Ovary (tissue), 10 donors: ENCODE measurements at places on chromosomes 7 and 10.

GRCh38 chr10:26621889-26622711 lies 75.4 kb upstream of the PDSS1 start:
- no peak for DNase-seq

GRCh38 chr7:142709921-142710320 lies 39.4 kb upstream of the PRSS1 start:
- DNase-seq: no peak

DNA sequence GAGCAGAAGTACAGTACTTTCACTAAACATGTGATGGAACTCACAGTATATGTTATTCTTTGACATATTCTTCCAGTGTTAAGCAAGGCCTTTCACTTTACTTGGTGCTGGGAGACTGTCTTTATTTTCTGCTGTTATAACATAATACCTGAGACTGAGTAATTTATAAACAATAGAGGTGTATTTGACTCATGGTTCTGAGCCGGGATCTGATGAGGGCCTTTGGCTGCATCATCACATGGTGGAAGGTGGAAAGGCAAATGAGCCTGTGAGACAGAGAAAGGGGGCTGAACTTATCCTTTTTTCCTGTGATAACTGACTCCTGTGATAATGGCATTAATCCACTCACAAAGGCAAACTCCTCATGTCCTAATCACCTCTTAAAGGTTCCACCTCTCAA lies 1.4 kb downstream of the SUPV3L1 start:
- no peak for DNase-seq

DNA sequence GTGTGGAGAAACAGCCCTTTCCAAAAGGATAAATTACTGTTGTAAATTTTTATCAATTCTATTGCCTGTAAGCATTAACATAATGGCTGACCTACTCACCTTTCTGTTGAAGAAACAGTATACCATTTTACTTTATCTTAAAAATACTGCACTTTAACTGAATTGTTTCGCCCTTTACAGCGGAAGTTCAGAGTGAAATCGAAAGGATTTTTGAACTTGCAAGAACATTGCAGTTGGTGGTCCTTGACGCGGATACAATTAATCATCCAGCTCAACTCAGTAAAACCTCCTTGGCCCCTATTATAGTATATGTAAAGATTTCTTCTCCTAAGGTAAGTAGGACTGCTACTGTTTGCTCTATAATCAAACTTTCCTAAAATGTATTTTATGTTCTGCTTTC lies 117.5 kb downstream of the NSUN6 start:
- no peak for DNase-seq

DNA sequence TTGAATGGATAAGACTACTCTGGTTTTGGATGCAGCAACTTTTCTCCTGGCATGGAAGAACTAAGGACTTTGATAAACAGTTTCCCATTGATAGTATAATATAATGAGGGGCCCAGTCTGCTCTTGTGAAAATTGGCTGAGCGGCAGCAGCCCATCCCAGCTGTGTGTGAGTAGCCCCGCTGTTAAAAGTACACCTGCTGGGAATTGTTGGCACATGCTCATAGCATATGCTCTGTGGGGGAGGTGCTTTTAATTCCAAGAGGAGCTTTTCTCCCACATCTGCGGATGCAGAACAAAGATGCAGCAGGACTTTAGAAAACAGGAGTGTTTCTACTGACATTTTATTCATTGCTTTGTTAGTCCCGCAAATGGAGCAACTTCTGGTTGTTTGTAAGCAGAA lies 19.0 kb downstream of the SRI start:
- DNase-seq: no peak

GRCh38 chr10:48742891-48743860 lies 58.5 kb downstream of the WDFY4 start:
- no peak for DNase-seq

- DNase-seq: no peak
Measured at GRCh38 chr7:54419209-54419608, 123.0 kb upstream of the VSTM2A start.

- DNase-seq: no peak
Measured at GRCh38 chr10:14557567-14557966, 217.1 kb downstream of the FAM107B start.

DNA sequence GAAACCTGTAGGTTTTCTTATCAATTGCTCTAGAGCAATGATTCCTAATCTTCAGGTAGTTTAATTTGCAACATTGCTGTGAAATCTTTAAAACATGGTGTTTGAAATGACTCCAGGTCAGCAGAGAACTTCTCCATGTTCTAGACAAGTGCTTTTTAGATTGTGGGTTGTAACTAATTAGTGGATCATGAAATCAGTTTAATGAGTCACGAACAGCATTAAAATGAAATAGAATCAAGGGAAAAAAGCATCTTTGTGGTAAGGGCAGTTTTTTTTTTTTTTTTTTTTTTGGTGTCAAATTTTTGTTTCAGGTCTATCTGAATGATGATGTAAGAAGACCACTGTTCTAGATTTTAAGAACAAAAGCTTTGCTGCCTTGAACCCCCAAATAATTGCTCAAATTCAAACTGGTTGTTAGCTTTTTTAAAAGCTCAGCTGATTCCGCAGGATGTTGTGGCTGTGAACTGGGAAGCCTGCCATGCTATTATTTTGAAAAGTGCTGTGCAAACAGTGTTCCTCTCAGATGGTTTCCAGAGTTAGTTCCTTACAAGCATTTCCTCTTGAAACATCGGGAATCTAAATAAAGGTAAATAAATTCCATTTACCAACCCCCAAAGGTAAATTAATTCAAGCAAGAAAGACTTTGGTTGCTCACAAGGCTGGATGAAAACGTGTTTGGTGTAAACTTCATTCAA lies 13.1 kb upstream of the PDK4 start:
- peak; percentile 67 for DNase-seq

- no peak for DNase-seq
Measured at GRCh38 chr7:150373049-150373801, 4.6 kb downstream of the REPIN1 start.

DNA sequence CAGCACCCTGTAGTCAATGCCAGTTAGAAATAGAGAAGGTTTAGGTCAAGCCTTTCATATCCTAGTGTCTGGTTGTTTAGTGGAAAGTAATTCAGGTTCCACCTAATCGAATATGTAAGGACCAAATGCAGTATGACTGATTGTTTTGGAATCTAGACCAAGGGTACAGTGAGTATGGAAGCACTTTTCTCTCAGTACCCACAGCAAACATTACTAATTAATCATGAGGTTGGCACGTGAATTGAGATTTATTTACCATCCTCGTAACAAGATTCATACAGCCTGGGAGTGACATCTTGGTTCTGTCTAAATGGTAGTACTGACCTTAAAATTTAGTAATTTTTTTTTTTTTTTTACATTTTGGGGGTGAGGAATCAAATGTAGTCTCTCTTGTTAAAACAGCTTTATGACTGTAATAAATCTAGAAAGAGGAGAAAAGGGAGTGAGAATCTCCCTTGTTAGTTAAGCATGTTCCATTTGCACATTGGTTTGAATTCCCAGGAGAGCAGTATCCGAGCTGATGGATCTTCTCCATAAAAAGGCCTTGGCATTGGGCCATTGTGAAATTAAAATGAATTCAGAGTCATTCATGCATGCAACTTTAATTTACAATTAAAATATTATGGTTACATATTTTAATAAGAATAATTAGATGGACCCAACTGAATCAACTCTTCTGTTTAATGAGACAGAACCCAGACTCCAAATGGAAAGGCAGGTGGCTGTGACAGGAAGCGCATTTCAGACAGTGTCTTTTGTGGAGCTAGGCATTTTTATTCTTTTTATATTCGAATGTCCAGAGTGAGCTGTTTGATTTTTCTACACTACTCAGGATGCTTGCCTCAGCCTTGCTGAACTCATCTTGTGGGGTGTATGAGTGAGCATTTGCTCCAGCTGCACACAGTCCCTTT lies 57.6 kb downstream of the SNX10 start:
- no peak for DNase-seq

GRCh38 chr10:93515071-93516005 lies 18.9 kb downstream of the CEP55 start:
- no peak for DNase-seq

DNA sequence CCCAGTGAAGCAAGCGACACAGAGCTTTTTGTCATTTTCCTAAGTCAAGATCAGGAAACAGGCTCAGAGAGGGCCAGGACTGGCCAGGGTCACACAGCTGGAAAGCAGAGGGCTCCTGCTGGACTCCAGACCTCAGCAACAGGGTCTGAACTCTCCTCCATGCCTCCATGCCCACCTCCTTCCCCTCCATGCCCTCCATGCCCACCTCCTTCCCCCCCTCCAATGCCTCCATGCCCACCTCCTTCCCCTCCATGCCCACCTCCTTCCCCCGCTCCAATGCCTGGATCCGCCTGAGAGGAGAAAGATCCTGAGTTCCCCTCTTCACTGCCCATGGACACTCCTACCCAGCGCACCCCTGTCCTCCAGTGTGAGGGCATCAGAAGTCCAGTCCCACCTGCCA lies 51.3 kb downstream of the OAT start:
- no peak for DNase-seq

DNA sequence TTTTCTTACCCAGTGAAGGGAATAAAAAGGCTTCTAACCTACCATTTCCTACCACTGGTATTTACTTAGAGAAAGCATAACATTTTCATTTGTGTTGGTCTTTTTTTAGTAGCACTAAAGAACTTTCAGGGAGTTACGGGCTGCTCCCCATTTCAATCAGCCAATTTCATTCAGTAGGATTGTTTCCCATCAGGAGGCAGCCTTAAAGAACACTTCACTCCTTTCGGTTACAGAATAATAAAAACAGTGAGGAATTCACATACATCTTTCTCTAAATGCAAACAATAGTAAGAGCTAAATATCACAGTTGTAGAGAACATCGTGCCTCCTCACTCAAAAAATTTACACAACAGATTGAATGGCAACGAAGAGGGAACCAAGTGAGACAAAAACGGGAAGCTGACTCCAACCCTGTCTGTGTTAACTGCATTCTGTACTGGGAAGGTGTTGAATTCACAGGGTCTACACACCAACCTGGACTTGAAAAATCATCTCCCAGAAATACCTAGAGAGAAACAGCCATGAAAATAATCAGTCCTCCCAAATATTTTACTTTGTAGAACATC lies 55.5 kb upstream of the ABLIM1 start:
- DNase-seq: no peak

DNA sequence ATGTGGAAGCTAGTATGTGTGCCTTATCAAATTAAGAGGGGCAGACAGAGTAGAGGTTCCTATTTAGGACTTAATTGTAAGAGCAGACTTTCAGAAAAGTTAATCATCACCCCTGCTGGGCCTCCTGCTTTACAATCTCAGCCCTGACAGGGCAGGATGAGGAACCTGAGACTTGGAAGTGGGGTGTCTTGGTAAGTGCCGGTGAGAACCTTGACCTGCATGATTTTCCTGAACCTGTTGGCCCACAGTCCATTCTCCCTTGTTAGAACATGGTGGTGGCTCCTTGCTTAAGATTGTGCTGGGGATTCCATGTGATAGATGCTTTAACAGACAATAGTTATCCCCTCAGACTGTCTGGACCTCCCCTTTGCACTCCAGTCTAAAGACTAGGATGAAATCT lies 141.7 kb upstream of the TMEM72 start:
- no peak for DNase-seq

- DNase-seq: no peak
Measured at GRCh38 chr10:17781856-17782255, 27.3 kb upstream of the MRC1 start.

- no peak for DNase-seq
Measured at GRCh38 chr10:71623098-71623985, 96.2 kb downstream of the C10orf105 start.
